ENCODE measurements at places on chromosomes 2 and 18.

DNA sequence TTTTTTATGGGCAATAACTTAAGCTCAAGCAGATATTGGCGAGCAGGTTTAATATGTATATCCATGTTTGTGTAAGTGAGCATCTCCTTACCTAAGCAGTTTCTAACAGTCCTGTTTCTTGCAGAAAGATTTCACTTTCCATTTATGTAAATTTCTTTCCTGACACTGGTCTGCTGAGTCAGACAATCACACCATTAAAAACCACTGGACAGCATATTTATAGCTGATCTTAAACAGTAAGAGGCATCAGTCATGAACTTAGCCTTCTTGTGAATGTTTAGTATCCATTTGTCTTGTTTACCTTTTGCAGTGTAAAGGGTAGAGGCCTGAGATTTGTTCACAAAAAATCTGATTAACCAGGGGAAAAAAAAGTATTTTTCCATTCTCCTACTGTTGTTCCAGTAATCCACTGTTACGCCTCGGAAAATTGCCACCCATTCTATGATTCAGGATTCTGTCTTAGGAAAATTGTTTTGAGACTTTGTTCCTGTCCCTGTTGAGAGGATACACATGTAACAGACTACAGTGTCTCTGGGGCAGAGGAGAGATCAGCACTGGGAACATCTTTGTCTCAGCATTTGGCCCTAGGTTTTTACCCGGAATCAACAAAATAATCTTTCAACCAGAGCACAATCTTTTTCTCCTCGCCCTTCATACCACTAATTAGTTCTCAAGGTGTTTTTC lies 521.0 kb upstream of the NRP2 start:
- DNase-seq: no peak

- DNase-seq: peak; percentile 49
Measured at GRCh38 chr2:85584857-85585780, 888 bp downstream of the VAMP5 start.

- DNase-seq: no peak
Measured at GRCh38 chr2:230144355-230144754, 75.4 kb downstream of the SP110 start.

- DNase-seq: no peak
Measured at GRCh38 chr2:96153991-96154431, 8.8 kb upstream of the DUSP2 start.

GRCh38 chr2:215833531-215834162 lies 179.7 kb downstream of the MREG start:
- DNase-seq: no peak

DNA sequence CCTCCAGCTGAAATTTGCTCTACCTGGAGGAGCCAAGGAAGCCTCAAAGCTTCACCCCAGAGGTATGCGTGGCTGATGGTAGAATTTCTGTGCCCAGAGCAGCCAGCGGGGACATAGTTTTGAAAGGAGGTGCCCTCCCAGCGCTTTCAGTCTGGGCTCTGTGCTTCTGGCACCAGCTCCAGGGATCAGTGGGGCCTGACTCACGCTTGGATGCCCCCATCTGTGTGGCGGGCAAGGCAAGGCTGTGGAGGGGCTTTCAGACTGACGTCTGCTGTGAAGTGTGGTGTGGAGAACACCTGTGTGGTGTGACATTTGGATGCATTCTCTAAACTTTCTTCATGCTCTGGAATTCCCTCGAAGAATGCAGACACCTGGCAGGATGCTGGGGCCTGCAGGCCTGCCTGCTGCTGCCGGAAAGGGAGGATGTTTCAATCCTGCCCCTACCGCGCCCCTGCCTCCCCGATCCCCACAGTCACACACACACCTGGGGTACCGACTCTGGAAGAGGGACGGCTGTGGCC lies 84.1 kb downstream of the CTIF start:
- no peak for DNase-seq
